ENCODE measurements at places on chromosomes 5 and 9.

GRCh38 chr5:160852049-160852448 is at the start of gene ATP10B:
Gene ATP10B, minus strand, starts transcription at chr5:160852211. Its CDS starts 164,137 bp downstream, at chr5:160688074.
- DNase-seq = no peak

GRCh38 chr5:91484662-91485061 is 101.5 kb upstream of the ARRDC3 start:
- no peak for DNase-seq

- no peak for DNase-seq
Measured at GRCh38 chr9:18077941-18078678, 395.8 kb upstream of the ADAMTSL1 start.

GRCh38 chr5:56346044-56346710 is 113.0 kb upstream of the ANKRD55 start:
- no peak for DNase-seq

DNA sequence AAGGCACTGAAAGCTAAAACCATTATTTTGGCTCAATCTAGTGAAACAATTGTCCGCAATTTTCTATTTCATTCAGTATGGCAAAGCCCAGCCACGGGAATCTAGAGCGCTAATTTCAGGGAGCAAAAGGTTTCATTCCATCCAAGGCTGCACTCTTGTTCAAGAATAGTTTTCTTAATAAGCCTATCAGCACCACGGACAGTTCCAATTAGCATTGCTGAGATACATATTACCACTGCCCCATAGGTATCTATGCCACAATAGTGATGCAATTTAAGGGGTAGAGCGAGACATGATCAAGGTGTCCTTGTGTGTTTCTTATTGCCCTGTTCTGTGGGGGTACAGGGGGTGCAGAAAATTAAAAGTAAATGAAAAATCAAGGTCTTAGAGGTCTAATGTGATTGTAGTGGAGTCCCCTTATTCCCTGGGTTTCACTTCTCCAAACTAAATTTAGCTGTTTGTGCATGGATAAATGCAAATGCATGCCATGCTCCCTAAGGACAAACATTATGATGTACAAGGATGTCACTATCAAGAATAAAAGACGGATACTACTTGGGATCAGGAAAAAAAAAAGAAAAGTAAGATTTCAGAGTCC is 45.5 kb downstream of the SPOCK1 start:
- DNase-seq = no peak

DNA sequence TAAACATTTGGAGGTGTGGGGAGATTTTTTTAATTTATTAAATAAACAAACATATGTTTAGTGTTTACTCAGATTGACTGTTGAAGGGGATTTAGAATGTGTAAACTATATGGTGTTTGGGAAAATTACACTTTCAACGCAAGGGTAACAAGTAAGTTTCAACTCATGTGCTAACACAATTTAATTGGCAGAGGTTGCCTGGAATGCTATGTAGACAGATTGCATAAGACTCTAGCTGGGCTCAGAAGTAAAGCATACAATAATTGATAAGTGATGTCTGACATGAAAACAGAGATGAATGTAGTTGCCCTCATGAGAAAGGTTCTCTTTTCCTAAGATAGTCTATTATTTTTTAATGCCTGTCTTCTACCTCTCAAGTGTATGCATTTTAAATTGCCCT is 617.4 kb downstream of the KCTD16 start:
- DNase-seq = no peak

- DNase-seq = no peak
Measured at GRCh38 chr9:69016191-69017096, 2.5 kb upstream of the PRKACG start.

DNA sequence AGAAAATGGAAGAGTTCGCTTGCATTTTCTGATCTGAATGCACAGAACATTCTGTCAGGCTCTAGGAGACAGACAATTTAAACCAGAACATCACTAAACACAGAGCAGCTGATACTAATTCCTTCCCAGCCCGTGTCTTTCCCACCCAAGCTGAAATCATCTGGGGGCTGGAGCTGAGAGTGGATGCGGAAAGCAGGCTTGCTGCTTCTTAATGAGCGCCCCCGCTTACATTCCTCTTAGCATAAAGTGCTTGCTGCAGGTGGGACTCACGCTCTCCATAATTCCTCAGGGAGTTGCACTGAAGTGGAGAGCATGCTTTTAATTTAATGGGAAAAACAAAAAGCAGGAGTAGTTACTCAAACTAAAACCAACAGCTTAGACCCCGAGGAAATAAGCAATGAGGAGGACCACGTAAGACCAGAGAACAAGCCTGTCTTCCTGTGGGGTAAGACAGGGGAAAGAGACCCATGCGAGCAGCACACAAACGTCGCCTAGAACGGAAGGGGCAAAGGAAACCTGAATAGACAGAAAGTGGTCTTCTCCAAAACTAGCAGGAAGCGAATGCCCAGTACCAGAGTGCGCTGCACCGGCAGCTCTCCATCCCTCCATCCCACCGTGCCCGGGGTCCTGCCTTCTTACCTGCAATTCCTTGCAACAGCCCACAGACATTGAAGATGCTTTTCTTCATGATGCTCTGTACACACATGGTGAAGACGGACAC is 139.3 kb downstream of the LHFPL2 start:
- DNase-seq = no peak

- no peak for DNase-seq
Measured at GRCh38 chr5:35114698-35115097, 66.9 kb upstream of the AGXT2 start.

GRCh38 chr9:117682955-117683710 is 21.1 kb upstream of the TLR4 start:
- no peak for DNase-seq

DNA sequence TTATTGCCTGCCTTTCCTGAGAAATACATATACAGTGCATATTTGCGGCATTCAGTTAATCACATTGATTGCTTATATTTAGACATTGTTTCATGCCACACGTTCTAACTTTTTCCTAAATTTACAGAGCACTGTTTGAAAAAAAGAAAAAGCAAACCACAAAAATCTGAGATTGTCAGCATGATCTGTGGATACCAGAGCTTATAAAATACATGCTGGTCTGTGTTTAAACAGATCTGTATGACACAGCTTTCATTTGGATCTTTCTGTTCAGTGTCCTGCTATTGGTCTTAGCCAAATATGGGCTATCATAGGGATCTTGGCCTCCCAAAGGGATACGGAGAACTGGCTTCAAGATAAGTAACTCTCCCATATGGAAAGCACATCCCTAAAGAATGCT is 20.2 kb downstream of the ALDH1A1 start:
- DNase-seq = no peak

GRCh38 chr9:34985311-34985899 is 4.1 kb upstream of the DNAJB5 start:
- DNase-seq = no peak

DNA sequence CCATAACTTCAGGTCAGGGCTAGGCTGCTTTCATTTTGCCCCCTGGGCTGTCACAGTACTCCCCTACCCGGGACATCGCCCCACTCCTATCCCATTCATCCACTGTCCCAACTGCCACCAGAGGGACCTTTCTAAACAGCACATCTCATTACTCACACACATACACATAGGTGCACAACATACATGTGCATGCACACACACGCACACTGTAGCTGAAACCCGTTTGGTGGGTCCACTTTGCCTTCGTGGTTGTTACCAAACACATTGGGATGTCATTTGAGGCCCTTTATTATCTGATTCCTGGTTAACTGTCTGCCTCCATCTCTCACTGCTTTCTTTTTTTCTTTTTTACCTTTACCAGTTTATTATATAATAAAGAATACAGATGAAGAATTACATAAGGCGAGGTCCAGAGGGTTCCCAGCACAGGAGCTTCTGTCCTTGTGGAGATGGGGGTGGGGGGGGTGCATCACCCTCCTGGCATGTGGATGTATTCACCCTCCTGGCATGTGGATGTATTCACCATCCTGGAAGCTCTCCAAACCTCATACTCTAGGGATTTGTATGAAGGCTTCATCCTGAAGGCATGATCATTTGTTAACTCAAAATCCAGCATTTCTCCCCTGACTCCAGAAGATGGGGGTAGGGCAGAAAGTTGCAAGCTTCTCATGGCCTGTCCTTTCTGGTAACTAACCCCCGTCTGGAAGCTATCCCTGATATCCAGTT is 186.0 kb downstream of the GOLPH3 start:
- no peak for DNase-seq

- DNase-seq = no peak
Measured at GRCh38 chr5:25570067-25570583, 925.3 kb upstream of the CDH10 start.

DNA sequence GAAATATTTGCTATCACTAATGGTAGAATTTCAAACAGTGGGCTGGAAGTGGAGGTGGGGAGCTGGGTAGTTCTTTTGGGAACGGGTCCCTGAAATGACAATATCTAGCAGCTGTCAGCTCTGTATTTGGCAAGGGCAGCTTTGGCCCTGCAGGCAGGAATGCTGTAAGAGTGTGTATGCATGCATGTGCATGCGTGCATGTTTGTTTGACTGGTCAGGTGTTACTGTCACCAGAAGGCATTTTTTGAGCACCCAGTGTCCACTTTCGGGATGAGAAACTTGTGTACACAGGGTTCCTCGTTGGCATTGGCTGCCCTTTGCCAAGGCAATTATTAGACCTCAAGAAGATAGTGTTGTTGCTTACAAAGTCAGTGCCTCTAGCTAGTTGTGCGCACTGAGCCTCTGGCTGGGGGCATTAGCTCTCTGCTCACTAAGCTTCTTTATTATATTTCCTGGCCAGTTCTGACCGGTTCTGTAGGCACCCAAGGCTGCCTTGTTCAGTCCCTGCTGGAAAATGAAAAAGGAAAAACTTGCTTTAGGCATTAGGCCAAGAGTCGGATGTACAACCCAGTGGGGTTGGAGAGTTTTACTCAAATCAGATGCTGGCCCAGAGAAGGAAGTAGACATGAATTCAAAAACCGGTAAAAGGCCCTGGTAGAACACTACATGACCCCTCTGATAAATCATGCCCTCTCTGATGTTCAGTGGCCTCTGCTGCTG is 2.0 kb downstream of the CYFIP2 start:
- DNase-seq = no peak

- DNase-seq = no peak
Measured at GRCh38 chr5:150658699-150659265, 2.3 kb upstream of the MYOZ3 start.

DNA sequence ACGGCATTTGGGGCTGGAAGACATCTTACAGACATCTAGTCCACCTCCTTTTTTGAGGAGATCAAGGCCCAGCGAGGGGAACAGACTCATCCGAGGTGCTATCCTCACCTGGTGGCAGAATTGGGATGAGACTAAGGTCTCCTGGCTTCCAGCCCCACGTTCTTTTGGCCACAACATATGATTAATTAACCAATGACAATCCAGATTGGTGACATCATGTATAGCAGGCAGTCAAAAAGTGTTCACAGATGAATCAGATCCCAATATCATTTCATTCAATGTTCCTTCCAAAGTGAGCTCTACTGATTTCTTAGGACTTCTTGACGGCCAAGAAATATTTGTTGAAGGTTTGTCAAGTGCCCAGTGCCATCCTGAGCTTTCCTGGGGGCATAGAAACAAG is 3.9 kb downstream of the CFAP77 start:
- no peak for DNase-seq

DNA sequence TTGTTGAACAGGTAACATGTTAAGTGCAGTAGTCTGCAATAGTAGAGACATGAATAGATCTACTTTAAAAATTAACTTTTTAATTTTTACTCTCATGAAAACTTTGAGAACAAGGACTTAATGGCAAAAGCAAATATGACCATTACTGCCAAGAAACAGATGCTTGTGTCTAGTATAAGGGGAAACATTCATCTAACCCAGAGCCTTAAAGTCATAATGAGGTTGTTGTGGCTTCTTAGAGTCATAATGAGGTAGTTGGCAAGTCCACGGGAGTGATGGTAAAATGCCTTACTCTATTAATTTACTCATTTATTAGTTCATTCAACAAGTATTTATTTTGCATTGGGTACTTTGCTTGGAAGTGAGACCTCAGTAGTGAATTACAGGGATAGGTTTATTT is 71.5 kb downstream of the JAKMIP2 start:
- no peak for DNase-seq

GRCh38 chr9:71670121-71670520 is 98.2 kb downstream of the CEMIP2 start:
- DNase-seq = no peak

DNA sequence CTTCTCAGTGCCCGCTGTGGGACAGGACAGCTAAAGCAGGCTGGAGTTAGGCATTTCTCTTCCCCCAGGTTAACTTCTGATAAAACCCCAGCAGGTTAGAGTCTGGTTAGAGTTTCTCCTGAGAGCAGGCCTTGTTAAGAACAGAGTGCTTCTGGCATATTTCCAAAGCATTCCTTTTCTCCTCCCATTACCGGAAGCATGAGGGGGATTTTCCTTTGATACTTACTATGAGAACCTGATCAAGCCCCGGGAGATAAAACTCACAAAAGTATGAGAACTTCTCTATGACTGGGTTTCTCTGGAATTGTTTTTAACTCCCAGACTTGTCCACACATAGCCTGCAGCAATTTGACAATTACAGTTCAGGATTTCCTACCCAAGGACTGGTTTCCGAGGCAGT is 77.4 kb upstream of the MAST4 start:
- no peak for DNase-seq

GRCh38 chr5:140609126-140609525 is 23.8 kb downstream of the CD14 start:
- no peak for DNase-seq

- DNase-seq = no peak
Measured at GRCh38 chr5:96043446-96043845, 81.8 kb upstream of the ELL2 start.

DNA sequence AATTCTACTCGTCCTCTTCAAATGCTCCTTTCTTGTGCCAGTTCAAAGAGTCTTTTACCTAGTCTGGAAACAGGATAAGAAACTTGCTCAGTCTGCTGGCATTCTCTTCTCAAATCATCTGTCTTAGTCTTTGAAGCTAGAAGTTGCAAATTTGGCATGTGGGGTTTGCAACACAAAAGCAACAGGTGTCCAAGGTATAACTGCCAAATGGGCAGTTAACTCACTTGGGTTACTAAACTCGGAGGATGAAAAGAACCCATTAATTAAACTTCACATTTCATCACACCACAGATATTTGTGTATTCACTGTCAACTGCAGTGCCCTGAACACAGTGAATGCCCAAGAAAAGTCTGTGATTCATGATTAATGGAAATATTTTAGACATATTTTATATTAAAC is 108.0 kb upstream of the TARS1 start:
- no peak for DNase-seq

DNA sequence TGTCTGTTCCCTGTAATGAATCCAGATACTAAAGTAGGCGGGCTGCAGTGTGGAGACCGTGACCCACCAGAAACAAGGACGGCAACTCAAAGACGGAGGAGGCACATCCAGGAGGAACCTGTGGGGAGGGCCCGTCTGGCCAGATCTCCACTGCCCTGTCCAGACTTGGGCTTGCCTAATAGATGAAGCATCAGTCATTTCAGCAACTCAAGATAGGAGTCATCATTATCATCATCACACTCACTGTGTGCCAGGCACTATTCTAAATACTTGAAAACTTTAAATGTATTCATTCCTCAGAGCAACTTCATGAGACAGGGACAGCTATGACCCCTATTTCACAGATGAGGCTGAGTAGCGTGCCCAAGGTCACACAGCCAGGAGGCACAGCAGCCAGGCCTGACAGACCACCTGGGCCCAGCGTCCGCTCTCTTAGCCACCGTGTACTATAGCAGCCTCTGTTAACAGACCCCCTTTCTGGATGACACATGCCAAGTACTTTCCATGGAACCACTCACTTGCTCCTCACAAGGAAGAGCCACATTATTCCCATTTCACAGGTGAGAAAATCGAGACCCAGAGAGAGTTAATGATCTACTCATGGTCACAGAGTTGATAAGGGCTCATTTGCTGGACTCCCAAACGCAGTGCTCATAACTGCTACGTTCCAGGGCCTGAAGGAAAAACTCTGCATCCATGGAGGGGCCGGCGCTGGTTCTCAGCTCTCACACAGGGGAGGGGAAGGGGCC is 4.9 kb upstream of the IL4 start:
- DNase-seq = no peak

Data from stimulated activated CD8-positive, alpha-beta memory T cell treated with anti-CD3 and anti-CD28 coated beads, Interleukin-7, amount 100 ng/mL, for 1 hour (primary cell).